ENCODE measurements at places on chromosomes 1 and 21.

DNA sequence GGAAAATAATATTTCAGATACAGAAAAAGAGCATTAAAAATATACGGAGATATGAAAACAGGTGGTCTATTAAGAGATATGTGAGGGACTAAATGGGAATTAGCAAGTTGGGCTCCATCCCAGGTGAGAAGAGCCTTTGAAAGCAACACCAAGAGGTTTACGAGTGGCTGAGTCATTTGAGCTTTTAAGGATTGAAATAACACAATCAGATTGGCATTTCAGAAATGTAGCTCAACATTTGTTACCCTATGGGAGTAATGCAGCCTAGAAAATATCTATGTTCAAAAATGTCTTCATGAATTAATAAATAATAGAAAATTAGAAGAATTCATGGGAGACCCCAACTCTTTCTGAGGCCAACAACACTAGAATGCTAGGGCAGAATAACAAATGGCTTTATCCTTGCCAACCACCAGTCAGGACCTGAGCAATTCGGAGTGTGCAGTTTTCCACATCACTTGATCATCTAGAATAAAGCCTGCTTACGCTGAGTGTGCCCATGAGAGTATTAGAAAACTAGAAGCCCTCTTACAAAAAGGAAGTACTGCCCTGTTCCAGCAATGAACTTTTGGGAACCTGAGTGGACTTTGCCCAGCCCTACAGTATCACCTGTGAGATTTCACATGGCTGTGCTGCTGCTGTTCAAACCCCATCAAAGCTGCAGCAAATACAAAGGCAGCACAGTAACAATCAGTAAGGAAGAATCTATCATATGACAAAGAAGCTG, 538.0 kb upstream of the CAMK1G start:
- peak; percentile 44 for DNase-seq

- DNase-seq = no peak
Observed at GRCh38 chr1:175419684-175420517, 227.3 kb upstream of the KIAA0040 start.

- DNase-seq = no peak
Observed at GRCh38 chr1:9792156-9793042, 31.4 kb downstream of the CLSTN1 start.

- DNase-seq = no peak
Observed at GRCh38 chr1:220595179-220595578, 67.2 kb downstream of the MARK1 start.

GRCh38 chr1:1115136-1115785, 628 bp downstream of the C1orf159 start:
- peak; percentile 78 for DNase-seq

DNA sequence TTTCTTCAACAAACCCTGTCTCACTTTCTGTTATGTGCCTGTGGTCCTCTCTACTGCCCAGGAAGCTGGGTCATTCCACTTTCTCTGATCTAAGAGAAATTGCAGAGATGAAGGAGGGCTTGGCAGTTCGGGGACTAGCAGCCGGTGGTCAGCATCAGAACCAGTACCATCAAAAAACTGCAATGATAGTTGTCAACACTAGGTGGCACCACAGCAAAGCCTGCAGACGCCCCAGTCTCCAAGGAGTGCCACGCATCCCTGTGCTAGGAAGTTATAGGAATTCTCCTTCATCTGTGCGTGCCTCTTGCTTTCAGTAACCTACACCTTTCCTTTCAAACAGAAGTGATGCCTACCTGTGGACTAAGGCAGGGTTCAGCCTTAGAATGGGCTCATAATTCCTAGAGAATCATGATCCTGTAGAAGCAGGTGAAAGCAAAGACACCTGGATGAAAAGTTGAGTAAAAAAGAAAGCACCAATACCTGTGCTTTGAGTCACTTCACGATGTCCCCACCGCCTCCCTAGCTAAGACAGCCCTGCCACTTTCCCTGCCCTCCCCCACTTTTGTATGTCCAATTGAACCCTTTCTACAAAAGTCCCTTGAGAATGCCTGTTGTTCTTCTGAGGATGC, 129.2 kb downstream of the ADAMTS1 start:
- DNase-seq = no peak

GRCh38 chr1:151340870-151341754, 5.9 kb downstream of the RFX5 start:
- no peak for DNase-seq

DNA sequence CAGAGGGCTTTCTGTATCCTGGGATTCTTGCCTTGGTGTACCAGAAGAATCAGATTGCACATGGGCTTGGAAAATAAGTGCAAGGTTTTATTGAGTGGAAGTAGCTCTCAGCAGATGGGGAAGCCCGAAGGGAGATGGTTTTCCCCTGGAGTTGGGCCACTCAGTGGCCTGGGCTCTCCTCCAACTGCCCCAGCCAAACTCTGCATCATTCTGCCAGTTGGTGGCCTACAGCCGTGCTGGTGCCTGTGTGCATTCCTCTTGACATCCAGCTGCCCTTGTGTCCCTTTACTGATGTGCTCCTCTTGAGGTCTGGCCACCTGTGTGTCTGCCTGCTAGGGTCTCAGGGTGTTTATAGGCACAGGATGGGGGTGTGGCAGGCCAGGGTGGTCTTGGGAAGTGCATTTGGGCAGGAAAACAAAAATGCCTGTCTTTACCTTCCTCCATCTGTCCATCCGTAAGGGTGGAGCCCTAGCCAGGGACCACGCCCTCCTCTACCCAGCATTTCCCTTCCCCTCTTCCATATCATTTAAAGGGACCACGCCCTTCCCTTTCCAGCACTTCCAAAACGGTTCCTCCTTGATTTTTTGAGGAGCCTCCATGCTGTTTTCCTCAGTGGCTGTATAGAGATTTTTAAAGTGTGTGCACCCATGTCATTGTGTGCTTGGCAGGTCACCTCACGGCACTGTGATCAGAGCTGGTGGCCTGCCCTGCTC, 18.9 kb downstream of the SNAP47 start:
- no peak for DNase-seq

- DNase-seq = no peak
Observed at GRCh38 chr1:201274616-201275252, 8.6 kb upstream of the PKP1 start.

DNA sequence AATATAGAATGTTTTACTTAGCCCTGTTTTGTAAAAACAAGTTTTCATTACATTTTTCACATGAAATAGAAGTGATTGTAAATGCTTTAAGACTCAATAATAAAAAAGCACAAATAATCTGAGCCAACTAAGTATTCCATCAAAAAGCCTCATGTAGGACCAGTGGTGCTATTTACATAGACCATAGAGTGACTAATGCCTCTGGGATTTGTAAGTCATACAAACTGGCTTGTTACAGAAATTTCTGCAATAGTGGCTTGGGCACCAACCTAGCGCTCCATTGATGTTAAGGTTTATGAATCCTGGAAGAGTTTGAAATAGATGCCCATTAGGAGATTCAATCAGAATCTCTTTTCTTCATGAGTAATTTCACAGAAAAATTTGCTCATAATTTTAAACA, 31.9 kb downstream of the ZMYM1 start:
- DNase-seq = no peak

Measured in upper lobe of left lung (tissue), 6 donors.